ENCODE measurements at places on chromosomes 7 and 10. TPM values are rescaled to one million over a fixed set of nuclear protein-coding genes. Genes with fewer than 3 reads are reported as not detected.

Gene LRRC61
- 23.5 TPM for total RNA-seq

Gene AKR1C8
- 0.22 TPM for total RNA-seq

Gene ACTR1A
- 51.1 TPM for total RNA-seq

Gene NSMCE4A
- total RNA-seq, result 70.2 TPM

Gene KAZALD1
- 0.25 TPM for total RNA-seq

- no peak overlapping the region for H3K27ac ChIP-seq
- DNase-seq, result no peak
- H3K36me3 ChIP-seq, result no peaks in the 10 kb centered on the region
- H3K27me3 ChIP-seq, result peaks cover 31% of the 10 kb centered on the region
Measured at GRCh38 chr10:683448-684071, 5.9 kb downstream of the DIP2C start.

DNA sequence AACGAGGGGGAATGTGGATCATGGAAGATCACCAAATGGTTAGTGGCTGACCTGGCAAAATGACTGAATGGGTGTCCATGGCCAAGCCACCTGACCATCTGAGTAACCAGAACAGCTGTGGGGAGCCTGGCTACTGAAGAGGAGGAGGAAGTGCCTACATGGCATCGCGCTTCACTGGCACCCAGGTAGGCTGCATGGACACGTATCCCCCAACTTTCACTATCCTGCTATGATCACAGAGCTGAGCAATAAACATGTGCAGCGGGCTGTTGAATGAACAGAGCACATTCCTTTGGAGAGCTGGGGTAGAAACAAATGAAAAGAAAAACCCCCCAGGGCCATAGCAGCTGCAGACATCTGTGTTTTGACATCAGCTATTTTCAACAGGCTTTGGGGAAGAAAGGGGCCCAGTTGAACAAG lies 6.5 kb downstream of the AKR1B1 start:
- no peaks in the 10 kb centered on the region for H3K27me3 ChIP-seq
- H3K27ac ChIP-seq, result no peak overlapping the region
- H3K36me3 ChIP-seq, result peaks cover 22% of the 10 kb centered on the region
- H3K4me1 ChIP-seq, result peaks cover 30% of the 10 kb centered on the region

DNA sequence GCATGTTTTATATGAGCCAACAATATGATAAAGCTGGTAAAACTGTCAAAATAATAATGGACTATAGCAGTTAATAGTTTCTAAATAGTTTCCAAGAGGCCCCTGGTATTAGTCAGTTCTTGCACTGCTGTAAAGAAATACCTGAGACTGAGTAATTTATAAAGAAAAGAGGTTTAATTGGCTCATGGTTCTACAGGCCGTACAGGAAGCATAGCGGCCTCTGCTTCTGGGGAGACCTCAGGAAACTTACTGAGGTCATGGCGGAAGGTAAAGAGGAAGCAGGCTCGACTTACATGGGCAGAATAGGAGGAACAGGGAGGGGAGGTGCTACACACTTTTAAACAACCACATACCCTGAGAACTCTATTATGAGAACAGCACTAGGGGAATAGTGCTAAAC lies 104.6 kb downstream of the PPP1R9A start:
- no peaks in the 10 kb centered on the region for H3K4me1 ChIP-seq
- no peak overlapping the region for H3K27ac ChIP-seq
- H3K36me3 ChIP-seq, result no peaks in the 10 kb centered on the region
- H3K4me3 ChIP-seq, result no peak overlapping the region
- no peak for DNase-seq

GRCh38 chr10:48744587-48744986 lies 59.9 kb downstream of the WDFY4 start:
- no peaks in the 10 kb centered on the region for H3K36me3 ChIP-seq
- H3K4me1 ChIP-seq, result no peaks in the 10 kb centered on the region
- no peak overlapping the region for H3K4me3 ChIP-seq
- no peaks in the 10 kb centered on the region for H3K27me3 ChIP-seq

DNA sequence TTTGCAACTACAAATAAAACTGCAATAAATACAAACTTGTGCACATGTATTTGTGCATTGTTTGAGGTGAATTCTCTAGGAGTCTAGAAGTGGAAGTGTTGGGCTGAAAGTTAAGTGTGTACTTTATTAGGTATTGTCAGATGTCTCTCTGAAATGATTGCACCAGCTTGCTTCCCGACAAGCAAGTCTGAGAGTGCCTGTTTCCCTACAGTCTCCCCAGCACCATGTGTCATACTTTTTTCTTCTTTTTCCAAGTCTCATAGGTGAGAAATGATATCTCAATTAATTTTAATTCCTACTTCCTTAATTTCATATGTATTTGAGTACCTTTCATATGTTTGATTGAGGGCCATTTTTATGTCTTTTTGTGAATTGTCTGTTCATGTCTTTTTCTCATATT lies 336.2 kb downstream of the PAXIP1 start:
- no peak overlapping the region for H3K27ac ChIP-seq
- no peak overlapping the region for H3K4me3 ChIP-seq
- DNase-seq, result no peak
- H3K4me1 ChIP-seq, result no peaks in the 10 kb centered on the region
- H3K27me3 ChIP-seq, result no peaks in the 10 kb centered on the region

- no peak overlapping the region for H3K4me3 ChIP-seq
- no peak overlapping the region for H3K27ac ChIP-seq
- no peaks in the 10 kb centered on the region for H3K36me3 ChIP-seq
- DNase-seq, result no peak
Measured at GRCh38 chr10:29202386-29202940, 86.4 kb upstream of the LYZL1 start.

DNA sequence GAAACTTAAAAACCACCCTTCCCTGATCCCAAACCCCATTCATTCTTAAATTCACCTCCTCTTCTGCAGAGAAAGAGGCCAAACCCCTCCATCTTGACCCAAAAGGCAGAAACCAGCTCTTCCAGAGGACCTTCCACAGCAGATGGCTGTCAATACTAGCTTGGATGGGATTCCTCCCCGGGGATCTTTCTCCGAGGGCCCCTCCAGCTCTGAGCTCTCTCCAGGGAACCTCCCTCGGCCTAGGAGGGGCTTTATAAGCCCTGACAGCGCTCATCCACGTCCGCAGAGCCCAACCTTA lies 5.4 kb downstream of the TNRC18 start:
- no peak overlapping the region for H3K4me3 ChIP-seq
- H3K4me1 ChIP-seq, result peaks cover 12% of the 10 kb centered on the region
- peaks cover 84% of the 10 kb centered on the region for H3K27me3 ChIP-seq
- H3K36me3 ChIP-seq, result no peaks in the 10 kb centered on the region
- H3K27ac ChIP-seq, result no peak overlapping the region

GRCh38 chr7:105765846-105766245 lies 110.6 kb downstream of the ATXN7L1 start:
- H3K27ac ChIP-seq, result no peak overlapping the region
- no peak for DNase-seq
- H3K4me1 ChIP-seq, result peaks cover 21% of the 10 kb centered on the region

- peaks cover 8% of the 10 kb centered on the region for H3K4me1 ChIP-seq
- H3K27ac ChIP-seq, result no peak overlapping the region
- no peak for DNase-seq
- H3K36me3 ChIP-seq, result no peaks in the 10 kb centered on the region
Measured at GRCh38 chr7:48182718-48183369, 11.6 kb downstream of the ABCA13 start.

DNA sequence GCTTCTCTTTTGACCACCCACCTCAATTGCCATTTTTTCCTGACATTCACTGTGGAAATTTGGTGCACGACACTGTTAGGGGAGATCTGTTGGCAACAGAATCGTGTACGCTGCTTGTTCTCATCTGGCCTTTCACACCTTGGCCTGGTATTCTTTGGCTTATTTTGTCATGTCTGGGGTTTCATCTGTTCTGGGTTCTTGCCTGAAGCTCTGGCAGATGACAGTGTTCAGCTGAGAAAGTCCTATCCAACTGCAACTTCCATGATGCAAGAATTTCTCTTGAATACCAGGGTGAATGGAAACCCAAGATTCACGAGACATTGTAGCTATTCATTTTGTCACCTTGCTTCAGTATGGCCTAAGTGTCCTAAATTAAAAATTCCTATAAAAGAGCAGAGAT lies 82.6 kb upstream of the CELF2 start:
- no peaks in the 10 kb centered on the region for H3K36me3 ChIP-seq
- H3K4me1 ChIP-seq, result no peaks in the 10 kb centered on the region
- H3K27me3 ChIP-seq, result no peaks in the 10 kb centered on the region
- H3K27ac ChIP-seq, result no peak overlapping the region
- no peak for DNase-seq

- H3K36me3 ChIP-seq, result no peaks in the 10 kb centered on the region
- DNase-seq, result no peak
- peaks cover 38% of the 10 kb centered on the region for H3K27me3 ChIP-seq
- H3K27ac ChIP-seq, result no peak overlapping the region
Measured at GRCh38 chr7:85186083-85186520, 754 bp downstream of the SEMA3D start.

DNA sequence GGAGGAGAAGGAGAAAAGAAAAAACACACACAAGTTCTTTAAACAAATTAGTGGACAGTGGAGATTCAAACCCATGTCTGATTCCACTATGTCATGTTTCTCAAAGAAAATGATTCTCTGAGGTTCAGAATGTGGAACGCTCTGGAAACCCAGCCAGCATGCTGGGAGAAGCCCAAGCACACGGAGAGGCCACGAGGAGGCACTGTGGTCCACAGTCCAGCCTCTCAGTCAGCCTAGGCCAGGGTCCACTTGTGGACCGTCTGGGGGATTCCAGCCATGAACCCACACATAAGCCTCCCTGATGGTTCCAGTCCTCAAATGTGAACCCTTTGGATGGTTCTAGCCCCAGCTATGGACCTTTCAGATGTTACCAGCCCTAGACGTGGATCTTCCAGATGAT lies 73.4 kb downstream of the CAV1 start:
- H3K36me3 ChIP-seq, result no peaks in the 10 kb centered on the region
- DNase-seq, result no peak
- H3K27me3 ChIP-seq, result peaks cover 37% of the 10 kb centered on the region
- no peak overlapping the region for H3K4me3 ChIP-seq

DNA sequence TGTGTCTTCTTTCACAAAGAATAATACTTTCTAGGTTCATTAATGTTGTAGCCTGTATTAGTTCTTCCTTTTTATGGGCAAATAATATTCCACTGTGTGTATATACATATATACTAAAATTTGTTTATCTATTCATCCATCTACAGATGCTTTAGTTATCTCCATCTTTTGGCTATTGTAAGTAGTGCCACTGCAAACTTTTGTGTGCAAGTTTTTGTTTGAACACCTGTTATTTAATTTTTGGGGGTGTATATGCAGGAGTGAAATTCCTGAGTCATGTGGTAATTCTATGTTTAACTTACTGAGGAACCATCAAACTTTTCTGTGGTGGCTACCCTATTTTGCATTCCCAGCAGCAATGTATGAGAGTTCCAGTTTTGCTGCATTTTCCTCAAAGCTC lies 37.7 kb upstream of the AGR3 start:
- no peak overlapping the region for H3K4me3 ChIP-seq
- no peak for DNase-seq
- H3K27ac ChIP-seq, result no peak overlapping the region
- peaks cover 23% of the 10 kb centered on the region for H3K4me1 ChIP-seq

- peaks cover 22% of the 10 kb centered on the region for H3K27me3 ChIP-seq
- H3K4me3 ChIP-seq, result no peak overlapping the region
- H3K4me1 ChIP-seq, result no peaks in the 10 kb centered on the region
Measured at GRCh38 chr10:100895346-100895745, 17.4 kb upstream of the SLF2 start.

DNA sequence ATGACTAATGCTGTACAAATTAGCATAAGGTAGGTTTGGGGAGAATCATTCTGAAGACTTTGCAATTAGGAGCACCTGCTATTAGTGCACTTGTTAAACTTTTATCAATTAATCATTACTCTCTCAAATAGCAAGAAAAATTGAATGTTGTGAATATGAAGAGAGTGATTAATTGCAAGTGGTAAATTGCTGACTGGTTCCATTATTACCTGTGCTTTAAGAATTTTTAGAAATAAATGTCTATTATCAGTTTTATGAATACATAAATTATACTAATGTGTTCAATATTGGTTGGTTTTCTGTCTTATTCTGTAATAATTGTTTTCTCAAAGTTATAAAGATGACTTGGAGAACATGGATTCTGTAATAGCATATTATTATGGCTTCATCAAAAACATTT lies 47.3 kb upstream of the TMEM26 start:
- no peak overlapping the region for H3K27ac ChIP-seq
- no peaks in the 10 kb centered on the region for H3K4me1 ChIP-seq
- H3K36me3 ChIP-seq, result no peaks in the 10 kb centered on the region

DNA sequence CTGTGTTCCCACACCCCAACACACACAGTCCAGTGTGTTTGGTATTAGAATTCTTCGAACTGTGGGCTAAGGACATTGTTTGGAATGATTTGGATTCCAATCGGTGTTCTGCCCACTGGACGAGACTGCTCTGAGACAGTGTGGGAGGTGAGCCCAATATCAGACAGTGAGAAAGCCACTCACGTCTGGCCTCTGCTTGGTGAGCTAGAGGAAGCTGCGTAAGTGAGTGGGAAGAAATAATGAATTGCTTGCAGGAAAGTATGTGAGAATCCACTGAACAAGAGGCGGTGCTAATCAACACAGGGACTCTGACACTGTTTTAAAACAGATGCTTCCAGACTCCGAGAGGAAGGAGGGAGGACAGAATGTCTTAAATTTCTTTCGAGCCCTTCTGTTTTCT lies 675.0 kb upstream of the ANKRD30A start:
- H3K4me1 ChIP-seq, result no peaks in the 10 kb centered on the region
- H3K36me3 ChIP-seq, result no peaks in the 10 kb centered on the region
- H3K27ac ChIP-seq, result no peak overlapping the region
- no peaks in the 10 kb centered on the region for H3K27me3 ChIP-seq
- no peak for DNase-seq

GRCh38 chr10:59675812-59676211 lies 33.8 kb downstream of the SLC16A9 start:
- no peak for DNase-seq
- H3K4me1 ChIP-seq, result no peaks in the 10 kb centered on the region
- H3K27me3 ChIP-seq, result no peaks in the 10 kb centered on the region
- no peaks in the 10 kb centered on the region for H3K36me3 ChIP-seq

- no peaks in the 10 kb centered on the region for H3K36me3 ChIP-seq
- H3K27ac ChIP-seq, result no peak overlapping the region
Measured at GRCh38 chr7:148260599-148260998, 330.0 kb upstream of the C7orf33 start.

DNA sequence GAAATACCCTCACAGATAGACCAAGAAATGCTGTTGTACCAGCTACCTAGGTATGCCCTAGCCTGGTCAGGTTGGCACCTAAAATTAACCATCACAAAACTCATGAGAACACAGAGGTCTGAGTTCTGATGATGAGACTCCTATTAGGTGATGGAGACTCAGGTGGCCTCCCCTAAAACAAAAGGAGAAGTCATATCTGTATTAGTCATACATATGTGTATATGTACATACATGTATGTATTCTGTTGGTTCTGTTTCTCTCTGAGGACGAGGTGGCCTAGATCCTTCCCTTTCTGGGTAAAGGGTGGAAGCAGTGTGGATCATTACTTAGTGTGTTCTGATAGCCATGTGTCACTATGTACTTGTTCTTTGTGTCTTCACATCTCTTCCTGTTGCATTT lies 207.2 kb upstream of the PRSS1 start:
- no peak overlapping the region for H3K4me3 ChIP-seq
- peaks cover 14% of the 10 kb centered on the region for H3K4me1 ChIP-seq
- no peaks in the 10 kb centered on the region for H3K36me3 ChIP-seq
- H3K27ac ChIP-seq, result no peak overlapping the region
- no peak for DNase-seq
- H3K27me3 ChIP-seq, result no peaks in the 10 kb centered on the region
